ENCODE measurements at places on chromosomes 2 and 18. TPM values are rescaled to one million over a fixed set of nuclear protein-coding genes. Genes with fewer than 3 reads are reported as not detected.

NOSTRIN gene
- 0.29 TPM for total RNA-seq

BMP10 gene
- total RNA-seq = not detected

TCF4 gene
- 0.79 TPM for total RNA-seq

CHRNG gene
- total RNA-seq = not detected

GDF7 gene
- total RNA-seq = 0.48 TPM

FNDC4 gene
- total RNA-seq = 0.21 TPM

EPB41L5 gene
- total RNA-seq = 1.9 TPM

HOXD12 gene
- not detected for total RNA-seq

- ATAC-seq = no peak
Measured at GRCh38 chr2:24403168-24403831, 43.0 kb upstream of the ITSN2 start.

DNA sequence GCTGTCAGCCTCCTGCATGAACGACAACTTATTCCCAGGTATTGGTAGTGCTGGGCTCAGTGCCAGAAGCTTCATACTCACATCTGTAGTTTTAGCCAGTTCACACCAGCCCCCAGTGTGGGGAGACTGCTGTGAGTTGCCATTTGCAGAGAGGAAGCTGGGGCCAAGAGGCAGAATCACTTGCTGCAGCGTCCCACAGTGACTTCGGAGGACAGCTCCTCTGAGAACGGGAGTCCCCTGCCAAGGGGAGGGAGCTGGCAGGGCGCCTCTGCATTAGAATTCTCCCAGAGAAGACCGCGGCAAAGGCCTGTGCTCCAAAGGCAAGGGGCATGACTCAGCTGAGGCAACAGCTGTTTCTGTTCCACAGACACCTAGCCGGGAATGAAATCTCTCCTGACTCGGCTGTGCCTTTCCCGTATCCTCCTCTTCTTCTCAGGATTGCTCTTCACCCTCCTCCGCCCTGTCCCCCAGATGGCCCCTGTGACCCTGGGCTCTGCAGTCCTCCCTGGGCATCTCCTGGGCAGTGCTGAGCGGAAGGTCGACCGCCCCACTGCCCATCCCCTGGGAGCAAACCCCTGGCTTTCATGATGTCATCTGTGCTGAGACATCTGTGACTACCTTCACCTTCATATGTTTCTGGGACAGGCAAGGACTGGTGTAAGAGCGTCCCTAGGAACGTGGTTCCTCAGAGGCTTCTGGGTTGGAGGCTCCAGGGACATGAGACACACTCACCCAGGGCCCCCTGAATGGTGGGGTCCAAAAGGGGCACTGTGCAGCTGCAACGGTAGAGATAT is 18.0 kb downstream of the MAL start:
- ATAC-seq = peak; percentile 38

GRCh38 chr2:71609441-71609840 is 156.1 kb downstream of the DYSF start:
- peak; percentile 13 for ATAC-seq

- peak; percentile 19 for ATAC-seq
Measured at GRCh38 chr18:67766930-67767329, 250.4 kb upstream of the DSEL start.

DNA sequence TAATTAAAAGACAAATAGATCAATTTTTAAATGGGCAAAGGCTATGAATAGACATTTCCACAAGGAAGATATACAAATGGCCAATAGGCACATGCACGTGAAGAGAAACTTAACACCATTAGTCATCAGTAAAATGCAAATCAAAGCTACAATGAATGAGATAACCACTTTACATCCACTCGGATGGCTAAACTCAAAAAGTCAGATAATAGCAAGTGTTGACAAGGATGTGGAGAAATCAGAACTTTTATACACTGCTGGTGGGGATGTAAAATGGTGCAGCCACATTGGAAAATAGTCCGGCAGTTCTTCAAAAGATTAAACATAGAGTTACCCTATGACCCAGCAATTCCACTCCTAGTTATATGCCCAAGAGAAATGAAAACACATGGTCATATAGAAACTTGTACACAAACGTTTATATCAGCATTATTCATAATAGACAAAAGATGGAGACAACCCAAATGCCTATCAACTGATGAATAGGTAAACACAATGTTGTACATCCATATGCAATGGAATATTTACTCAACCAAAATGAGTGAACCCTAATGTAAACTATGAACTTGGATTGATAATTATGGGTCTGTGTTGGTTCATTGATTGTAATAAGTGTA is 51.1 kb downstream of the SMAD7 start:
- peak; percentile 49 for ATAC-seq

GRCh38 chr18:475202-476031 is 25.1 kb downstream of the COLEC12 start:
- no peak for ATAC-seq

DNA sequence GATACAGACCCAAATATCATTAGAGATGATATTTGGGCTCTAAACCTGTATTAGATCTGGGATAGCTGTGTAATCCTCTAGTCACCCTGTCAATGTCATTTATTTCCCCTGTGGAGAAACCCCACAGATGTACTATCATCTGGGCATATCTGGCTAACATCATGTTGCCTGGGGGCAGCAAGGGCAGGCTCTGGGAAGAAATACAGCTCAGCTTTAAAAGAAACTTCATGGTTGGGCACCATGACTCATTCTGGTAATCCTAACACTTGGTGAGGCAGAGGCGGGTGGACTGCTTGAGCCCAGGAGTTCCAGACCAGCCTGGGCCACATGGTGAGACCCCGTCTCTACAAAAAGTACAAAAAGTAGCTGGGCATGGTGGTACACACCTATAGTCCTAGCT is 282.5 kb downstream of the SLC8A1 start:
- ATAC-seq = no peak

- peak; percentile 6 for ATAC-seq
Measured at GRCh38 chr2:45777996-45778719, 126.7 kb downstream of the PRKCE start.

DNA sequence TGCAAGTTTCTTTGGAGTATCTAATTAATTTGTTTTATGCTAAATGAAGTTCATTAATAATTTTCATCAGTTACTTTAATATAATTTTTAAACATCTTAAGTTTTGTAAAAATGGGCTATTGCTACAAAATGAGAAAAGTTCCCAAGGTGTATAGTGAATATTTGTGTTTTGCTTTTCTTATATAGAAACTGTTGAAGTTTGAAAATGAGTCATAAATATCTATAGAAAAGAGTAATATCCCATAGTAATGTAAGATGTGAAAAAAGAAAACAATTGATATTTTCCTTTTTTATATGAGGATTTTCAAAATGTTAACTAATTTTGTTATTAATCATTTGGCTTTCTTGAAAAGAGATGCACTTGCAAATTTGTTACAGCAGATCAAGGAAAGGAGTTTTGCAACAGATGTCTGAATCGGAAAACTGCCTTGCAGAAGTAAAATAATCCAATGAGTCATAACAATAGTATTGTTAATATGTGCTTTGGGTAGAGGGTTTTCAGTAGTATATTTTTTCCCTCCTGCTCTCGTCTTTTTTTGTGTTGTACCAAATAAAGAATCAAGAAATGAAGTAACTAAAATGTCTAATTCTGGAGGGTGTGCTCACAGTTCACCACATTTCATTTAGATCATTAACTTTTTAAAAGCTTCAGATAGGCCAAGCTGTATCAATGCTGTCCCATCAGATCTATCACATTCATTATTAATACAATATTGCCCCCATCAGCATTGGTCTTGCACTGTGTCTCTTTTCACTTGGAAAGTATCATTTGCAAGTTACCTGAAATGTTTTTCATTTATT is 15.5 kb downstream of the DUSP19 start:
- ATAC-seq = no peak

DNA sequence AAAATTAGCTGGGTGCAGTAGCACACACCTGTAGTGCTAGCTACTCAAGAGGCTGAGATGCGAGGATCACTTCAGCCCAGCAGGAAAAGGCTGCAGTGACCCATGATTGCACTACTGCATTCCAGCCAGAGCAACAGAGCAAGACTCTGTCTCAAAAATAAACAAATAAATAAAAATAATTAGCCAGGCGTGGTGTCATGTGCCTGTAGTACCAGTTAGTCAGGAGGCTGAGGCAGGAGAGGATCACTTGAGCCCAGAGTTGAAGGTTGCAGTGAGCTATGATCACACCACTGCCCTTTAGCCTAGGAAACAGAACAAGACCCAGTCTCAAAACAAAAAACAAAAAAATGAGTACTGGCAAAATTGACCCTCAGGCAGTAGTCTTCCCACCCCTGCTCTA is 61.9 kb upstream of the PPP1CB start:
- no peak for ATAC-seq

GRCh38 chr2:85503851-85504777 is 34.9 kb upstream of the MAT2A start:
- ATAC-seq = no peak

DNA sequence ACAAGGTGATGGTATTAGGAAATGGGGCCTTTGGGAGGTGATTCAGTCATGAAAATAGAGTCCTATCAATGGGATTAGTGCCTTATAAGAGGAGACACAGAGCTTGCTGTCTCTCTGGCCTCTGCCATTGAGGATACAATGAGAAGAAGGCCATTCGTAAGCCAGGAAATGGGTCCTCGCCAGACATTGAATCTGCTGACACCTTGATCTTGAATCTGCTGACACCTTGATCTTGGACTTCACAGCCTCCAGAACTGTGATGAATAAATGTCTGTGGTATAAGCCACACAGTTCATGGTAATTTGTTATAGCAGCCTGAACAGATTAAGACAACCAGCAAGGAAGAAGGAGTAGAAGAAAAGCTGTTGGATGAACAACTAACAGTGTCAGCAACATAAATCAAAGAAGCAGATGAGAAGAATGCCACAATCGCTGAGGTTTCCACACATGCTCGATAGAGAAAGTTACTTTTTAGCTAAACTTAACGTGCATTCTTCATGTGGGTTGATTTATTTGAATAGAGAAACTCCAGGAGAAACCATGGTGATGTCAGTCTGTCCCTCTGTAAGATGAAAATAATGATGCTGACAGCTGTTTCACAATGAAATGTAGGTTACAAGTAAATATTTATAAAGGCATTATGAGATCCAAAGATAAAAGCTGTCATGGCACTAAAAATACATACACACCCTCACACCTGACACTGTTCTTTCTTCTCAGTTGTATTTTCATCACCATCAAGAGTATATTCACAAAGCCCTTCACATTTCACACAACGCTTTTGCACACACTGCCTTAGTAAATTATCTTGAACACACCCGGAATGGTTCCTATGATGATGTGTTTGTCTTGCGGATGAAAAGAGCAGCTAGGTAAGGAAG is 153.7 kb upstream of the NCK2 start:
- ATAC-seq = peak; percentile 45

GRCh38 chr2:240467149-240467642 is 31.7 kb downstream of the GPC1 start:
- no peak for ATAC-seq

DNA sequence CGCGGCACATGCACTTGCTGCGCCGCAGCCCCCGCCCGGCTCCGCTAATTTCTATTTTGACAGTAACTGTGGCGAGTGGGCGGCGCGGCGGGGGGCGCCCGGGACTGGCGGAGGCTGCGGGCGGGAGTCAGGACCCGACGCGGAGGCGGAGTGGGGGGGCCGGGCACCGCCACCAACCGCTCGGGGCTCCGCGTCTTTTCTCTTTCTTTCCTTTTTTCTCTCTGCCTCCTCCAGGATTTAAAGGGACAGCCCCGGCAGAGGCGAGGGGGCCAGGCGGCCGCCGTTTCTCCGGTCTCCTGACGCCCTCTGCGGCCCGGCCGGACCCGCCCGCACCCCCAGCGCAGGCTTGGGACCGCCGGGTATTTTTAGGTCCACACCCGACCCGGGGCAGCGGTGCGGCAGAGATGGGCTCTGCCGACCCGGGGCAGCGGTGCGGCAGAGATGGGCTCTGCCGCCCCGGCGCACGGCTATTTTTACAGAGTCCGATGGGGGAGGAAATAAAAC is 460 bp upstream of the ZBTB7C start:
- ATAC-seq = peak; percentile 2

- ATAC-seq = no peak
Measured at GRCh38 chr18:79191956-79192355, 122.8 kb downstream of the ATP9B start.

DNA sequence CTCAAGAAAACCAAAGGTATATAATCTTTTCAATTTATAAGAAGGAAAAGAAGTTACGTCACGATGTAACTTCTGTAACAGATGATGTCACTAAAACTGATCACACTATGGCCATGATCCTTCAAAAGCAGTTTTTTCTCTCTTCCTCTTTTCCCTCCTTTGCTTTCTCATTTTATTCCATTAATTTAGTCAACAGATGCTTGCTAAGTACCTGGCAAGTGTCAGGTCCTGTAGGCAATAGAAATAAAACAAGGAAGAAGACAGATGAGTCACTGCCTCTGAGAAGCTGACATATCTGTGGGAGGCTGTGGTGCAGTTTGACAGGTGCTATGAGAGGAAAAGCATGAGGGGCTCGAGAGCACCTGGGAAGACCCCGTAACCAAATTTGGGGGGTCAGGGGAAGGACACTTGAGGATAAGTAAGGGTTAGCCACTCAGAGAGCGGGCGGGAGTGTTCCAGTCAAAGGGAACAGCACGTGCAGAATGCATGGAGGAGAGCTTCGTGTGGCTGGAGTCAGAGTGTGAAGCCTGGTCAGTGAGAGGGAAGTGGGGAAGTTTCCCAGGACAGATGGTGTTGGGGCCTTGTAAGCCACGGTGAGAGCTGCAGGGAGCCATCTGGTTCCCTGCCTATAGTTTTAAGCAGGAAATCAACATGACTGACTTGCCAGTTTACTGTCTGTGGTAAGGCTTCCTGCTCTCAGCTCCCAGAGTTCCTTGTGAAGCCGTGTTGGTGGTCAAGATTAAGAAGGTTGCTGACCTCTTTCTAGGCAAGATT is 198.8 kb upstream of the FOSL2 start:
- ATAC-seq = no peak

- no peak for ATAC-seq
Measured at GRCh38 chr2:37885329-37885993, 39.6 kb upstream of the RMDN2 start.

DNA sequence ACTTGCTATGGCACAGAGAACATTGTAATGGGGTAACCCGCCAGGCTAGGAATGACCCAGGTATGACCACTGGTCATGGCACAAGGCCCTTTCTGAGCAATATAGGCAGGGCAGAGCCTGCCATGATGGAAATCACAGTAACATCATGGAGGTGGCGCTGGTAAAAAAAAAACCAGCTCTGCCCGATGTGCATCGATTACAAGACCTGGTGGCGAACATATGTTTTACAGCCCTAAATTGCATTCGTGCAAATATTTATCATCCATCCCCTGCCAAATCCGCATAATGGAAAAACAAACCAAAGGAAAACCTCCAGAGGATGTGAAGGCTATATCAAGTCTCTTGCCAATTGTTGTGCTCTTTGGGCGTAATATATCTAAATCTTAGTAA is 60.6 kb downstream of the SEMA4F start:
- ATAC-seq = no peak

DNA sequence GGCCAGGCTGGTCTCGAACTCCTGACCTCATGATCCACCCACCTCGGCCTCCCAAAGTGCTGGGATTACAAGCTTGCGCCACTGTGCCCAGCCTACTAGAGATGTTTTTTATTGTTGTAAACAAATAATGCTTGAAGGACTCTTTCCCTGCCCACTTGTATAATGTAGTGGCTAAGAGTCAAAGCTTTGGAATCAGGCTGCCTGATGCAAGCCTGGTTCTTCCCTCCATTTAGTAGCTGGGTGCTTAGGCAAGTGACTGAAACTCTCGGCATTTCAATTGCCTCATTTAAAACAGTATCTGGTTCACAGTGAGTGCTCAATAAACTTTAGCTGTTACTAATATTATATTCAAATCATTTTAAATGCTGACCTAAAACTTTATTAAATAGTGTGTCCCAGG is 264.0 kb upstream of the FBXO11 start:
- ATAC-seq = no peak
